ENCODE measurements at places on chromosomes 7 and 10. TPM values are rescaled to one million over a fixed set of nuclear protein-coding genes. Genes with fewer than 3 reads are reported as not detected.

- DNase-seq: no peak
Observed at GRCh38 chr7:25050223-25050622, 70.2 kb upstream of the OSBPL3 start.

DNA sequence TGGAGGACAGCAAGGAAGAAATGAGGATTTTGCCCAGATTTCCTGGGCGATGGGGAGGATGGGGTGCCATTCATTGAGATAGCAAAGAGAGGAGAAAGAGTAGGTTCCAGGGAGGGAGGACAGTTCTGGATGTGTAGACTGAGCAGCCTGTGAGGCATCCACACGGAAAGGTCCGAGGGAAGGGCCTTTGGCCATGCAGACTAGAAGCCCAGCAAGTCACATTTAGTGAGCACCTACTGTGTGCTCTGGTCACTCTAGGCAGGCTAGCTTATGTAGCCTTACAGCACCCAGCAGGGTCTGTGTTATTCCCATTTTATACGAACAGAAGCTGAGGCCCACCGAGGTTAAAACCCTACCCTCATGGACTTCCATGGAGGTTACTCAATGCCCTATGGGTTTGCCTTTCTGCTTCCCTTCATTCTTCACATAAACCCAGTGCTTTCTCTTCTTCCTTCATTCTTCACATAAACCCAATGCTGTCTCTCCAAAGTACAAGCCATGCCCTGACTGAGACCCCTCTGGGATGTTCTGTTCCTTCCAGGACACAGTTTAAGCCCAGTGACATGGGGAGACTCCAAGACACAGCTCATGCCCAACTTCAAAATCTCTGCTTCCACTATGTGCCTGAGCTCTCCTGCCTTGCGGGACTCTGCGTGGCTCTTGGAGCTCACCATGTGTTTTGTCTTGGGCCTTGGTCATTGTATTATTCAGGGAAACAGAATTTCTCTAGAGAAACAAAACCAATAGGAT, 13.7 kb downstream of the IL2RA start:
- no peak for DNase-seq

- DNase-seq: peak; percentile 58
Observed at GRCh38 chr10:63145782-63146181, 12.7 kb downstream of the NRBF2 start.

DNA sequence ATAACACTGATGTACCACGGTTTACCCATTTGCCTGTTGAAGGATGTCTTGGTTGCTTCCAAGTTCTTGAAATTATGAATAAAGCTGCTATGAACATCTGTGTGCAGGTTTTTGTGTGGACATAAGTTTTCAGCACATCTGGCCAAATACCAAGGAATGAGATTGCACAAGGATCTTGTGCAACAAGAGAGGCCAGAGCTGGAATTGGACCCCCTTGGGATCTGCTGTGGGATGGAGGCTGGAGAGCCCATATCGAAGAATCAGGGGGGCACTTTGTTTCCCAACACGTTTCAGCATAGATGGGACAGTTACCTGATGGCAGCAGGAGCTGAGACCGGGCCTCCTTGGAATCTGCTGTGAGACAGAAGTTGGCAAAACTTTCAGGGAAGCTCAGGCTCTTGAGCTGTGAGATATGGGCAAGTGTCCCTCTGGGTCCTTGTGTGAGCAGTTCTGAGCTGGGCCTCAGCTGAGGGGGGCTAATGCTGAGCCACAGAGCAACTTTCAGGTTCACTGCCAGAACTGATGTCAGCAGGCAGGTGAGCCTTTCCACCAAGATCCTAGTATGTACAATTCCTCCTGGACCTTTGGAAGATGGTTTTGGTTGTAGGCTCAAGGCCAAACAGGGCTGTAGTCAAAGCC, 115.2 kb upstream of the RAB18 start:
- peak; percentile 43 for DNase-seq

DNA sequence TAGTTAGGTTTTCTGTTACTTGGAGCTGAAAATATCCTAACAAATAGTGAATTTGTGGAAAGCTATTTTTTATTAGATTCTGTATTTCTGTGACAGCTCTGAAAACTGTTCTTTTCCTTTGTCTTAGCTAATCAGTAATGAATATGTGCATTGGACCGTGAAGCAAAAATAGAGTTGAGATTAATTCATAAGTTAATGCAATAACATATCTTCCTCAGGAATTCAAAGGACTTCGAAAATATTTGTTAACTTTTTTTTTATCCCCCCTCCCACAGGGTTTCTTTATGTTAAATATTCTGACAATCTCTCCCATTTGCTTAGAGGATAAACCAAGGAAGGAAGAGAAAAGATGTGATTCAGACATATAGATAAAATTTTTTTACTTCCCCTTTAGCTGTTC, 101.4 kb downstream of the PODXL start:
- no peak for DNase-seq

- no peak for DNase-seq
Observed at GRCh38 chr10:12699781-12700556, 301.5 kb downstream of the CCDC3 start.

- peak; percentile 17 for DNase-seq
Observed at GRCh38 chr7:132419542-132419941, 156.7 kb downstream of the PLXNA4 start.

DNA sequence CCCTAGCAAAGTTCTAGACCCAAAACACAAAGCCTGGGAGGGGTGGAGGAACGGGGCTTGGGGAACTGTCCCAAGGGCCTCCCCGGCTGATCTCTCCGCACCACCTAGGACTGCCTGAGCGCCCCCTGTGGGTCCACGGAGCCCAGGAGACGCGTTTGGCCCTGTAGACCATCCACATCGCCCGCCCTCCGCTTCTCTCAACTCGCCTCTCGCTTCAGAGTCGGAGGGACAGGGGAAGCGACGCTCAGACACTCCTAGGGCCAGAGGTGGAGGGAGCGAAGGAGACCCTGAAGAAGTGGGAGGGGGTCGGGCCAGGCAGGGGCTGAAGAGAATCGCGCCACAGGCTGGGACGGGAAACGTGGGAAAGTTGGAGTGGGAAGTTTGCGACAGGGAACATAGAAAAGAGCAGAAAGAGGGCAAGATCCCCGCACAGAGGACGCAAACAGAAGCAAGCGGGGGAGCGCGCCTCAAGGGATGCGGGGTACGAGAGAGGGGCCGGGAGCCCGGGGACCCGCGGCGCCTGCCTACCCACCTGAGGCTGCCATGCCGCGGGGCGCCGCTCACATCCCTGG, 378 bp downstream of the PIK3AP1 start:
- DNase-seq: no peak

DNA sequence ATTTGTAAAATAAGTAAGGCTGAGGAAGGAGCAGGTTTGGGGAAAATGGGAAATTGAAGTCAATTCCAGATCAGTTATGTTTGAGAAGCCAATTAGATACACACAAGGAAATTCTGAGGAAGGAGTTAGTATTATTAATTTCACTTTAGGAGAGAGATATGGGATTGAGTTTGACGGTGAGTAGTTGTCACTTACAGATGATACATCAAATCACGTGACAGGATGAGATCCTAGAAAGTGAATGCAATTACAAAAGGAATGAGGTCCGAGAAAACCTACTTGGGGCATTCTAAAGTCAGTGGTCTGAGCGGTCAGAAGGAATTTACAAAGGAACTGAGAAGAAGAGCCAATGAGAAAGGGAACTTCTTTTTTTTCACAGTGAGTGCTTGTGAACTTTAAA, 364.3 kb upstream of the TMEM229A start:
- no peak for DNase-seq

- DNase-seq: no peak
Observed at GRCh38 chr10:100824886-100825285, 79.5 kb downstream of the PAX2 start.

- DNase-seq: no peak
Observed at GRCh38 chr10:92832121-92832520, 16.2 kb upstream of the EXOC6 start.

- no peak for DNase-seq
Observed at GRCh38 chr7:40799-41750, 151.3 kb upstream of the FAM20C start.

DNA sequence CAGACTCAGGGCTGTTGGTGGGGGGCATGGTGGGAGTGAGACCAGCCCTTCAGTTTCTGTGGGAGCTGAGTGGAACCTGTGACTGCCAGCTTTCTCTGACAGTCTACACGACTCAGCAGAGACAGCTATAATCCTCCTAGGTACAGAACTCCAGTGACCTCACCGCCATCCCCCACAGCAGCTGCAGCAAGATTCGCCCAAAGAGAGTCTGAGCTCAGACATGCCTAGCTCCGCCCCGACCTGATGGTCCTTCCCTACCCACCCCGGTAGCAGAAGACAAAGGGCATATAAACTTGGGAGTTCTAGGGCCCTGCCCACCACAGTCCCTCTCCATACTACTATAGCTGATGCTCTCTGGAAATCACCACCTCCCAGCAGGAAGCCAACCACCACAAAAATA, 500.1 kb downstream of the ETV1 start:
- no peak for DNase-seq

- peak; percentile 95 for DNase-seq
Observed at GRCh38 chr10:102227050-102227449, 951 bp downstream of the ELOVL3 start.

DNA sequence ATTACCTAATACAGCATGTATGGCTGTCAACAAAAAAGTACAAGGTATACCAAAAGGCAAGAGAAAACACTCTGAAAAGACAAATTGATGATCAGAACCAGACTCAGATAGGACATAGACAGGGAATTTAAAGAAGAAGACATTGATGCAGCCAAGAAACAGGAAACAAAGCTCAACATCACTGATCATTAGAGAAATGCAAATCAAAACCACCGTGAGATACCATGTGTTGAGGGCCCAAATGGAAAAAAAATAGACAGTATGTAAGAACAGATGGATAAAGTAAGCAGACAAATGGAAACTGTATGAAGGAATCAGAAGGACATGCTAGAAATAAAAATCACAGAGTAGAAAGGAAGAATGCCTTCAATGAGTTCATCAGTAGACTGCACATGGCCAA, 23.3 kb downstream of the CARD11 start:
- DNase-seq: no peak

DNA sequence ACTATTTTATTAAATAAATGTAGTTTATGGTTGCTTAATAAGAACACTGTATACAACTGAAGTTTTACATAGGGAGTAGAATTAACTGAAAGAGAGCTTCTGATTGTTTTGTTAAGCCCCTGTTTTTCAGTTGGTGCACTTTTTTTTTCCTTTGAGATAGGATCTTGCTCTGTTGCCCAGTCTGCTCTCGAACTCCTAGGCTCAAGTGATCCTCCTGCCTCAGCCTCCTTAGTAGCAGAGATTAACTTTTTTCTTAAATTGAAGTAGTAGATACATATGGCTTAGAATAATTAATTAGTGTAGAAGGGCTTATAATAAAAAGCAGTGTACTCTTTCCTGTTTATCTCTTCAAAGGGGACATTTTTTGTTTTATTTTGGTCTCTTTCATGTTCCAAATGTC, 11.2 kb downstream of the SDHAF3 start:
- DNase-seq: no peak

GRCh38 chr7:47402941-47403866, 178.7 kb downstream of the TNS3 start:
- DNase-seq: peak; percentile 56

GRCh38 chr10:103967448-103968071, 620 bp downstream of the SLK start:
- no peak for DNase-seq

DNA sequence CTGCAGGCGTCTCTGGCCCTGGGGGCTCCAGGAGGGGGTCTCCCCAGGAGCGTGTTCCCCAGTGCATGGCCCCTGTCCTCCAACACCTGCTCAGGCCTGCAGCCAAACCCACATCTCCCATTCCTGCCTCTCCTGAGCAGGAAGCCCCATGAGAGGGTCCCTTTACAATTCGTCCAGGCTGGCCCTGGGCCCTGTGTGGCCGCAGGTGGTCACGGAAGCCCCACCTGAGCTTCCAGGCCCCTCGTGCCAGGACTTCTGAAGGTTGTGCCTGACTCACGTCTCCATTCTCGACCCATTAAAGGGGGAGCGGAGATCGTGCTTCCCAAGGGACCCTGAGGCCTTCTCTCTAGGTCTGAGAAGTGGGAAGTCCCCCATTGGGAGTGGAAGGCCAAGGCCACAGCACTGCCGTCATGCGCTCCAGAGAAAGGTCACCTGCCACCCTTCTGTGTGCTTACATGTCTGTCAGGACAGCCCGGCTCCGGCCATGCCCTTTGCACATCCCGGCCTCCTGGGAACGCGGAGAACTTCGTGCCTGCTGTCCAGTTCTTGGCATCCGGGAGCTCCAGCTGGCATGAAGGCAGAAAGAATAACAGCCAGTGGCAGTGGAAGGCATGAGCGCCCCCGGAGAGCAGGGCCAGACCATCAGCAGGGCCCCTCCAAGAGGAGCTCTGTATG, 382.3 kb downstream of the DNAJB6 start:
- no peak for DNase-seq

GRCh38 chr10:97485647-97486281, 12.5 kb downstream of the MMS19 start:
- DNase-seq: no peak

DNA sequence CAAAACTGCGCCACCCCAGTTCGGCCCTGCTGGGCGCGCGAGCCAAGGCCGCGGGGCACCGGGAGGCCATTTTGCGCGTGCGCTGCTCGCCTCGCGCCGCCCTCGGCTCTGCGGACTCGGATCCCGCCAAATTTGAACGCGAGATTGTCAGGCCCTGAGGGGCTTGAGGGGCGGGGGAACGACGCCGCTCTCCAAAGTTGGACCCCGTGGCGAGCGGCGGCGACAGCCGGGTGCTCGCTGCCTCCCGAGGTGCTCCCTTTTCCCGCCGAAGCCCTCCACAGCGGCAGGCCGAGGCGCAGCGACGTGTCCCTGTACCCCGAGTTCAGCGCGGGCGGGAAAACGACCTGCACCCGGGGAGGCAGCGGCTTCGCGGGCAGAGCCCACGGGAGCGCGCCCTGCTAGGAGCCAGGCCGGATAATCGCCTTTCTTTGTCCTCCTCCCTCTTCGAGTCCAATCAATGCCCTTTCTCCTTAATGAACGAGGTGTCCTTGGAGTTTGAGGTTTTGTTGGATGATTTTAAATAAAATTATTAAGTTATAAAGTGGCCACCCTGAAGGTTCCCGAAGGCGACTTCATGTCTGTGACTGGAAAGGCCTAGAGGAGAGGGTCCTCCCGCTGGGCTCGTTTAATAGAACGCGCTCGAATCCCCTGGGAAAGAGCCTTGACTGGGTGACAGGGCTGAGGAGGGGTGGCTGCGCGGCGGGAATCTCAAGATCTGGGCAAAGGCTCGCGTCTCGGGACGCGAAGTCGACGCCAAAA, 10.7 kb upstream of the SPAG6 start:
- no peak for DNase-seq

PALD1 gene
- total RNA-seq: 0.32 TPM

LIPN gene
- total RNA-seq: not detected

SCD gene
- 819 TPM for total RNA-seq

UCMA gene
- total RNA-seq: not detected

ZNF804B gene
- under 0.01 TPM for total RNA-seq

NAT16 gene
- total RNA-seq: not detected

PPIF gene
- total RNA-seq: 42.7 TPM

CDC14C gene
- total RNA-seq: under 0.01 TPM

NEUROD6 gene
- not detected for total RNA-seq

LIPM gene
- not detected for total RNA-seq

CALHM3 gene
- under 0.01 TPM for total RNA-seq

ARMC10 gene
- total RNA-seq: 25.8 TPM

IFIT1 gene
- 70.8 TPM for total RNA-seq

Measured in fibroblast of villous mesenchyme (primary cell).